ENCODE measurements at places on chromosomes 1 and 21. TPM values are rescaled to one million over a fixed set of nuclear protein-coding genes. Genes with fewer than 3 reads are reported as not detected.

The LCE3C gene
- not detected for total RNA-seq

The COL24A1 gene
- total RNA-seq: 0.12 TPM

The NCMAP gene
- not detected for total RNA-seq

The IL23R gene
- not detected for total RNA-seq

The CACNA1E gene
- not detected for total RNA-seq

The EXTL1 gene
- total RNA-seq: 0.23 TPM

The CD48 gene
- not detected for total RNA-seq

The DMRTA2 gene
- 0.08 TPM for total RNA-seq

The KRTAP19-3 gene
- not detected for total RNA-seq

The OVAAL gene
- total RNA-seq: not detected

The CRNN gene
- not detected for total RNA-seq

The CATSPERE gene
- 1.3 TPM for total RNA-seq

The SMPDL3B gene
- 0.12 TPM for total RNA-seq

Measured in smooth muscle cell of the coronary artery (primary cell).